ENCODE measurements at places on chromosomes 3 and 15. TPM values are rescaled to one million over a fixed set of nuclear protein-coding genes. Genes with fewer than 3 reads are reported as not detected.
A peak's percentile ranks its signal among the peaks of the same experiment; 100 is the strongest.

The C3orf18 gene
- total RNA-seq = 6.9 TPM

The SLCO2A1 gene
- total RNA-seq = 234 TPM

The LEKR1 gene
- 2.1 TPM for total RNA-seq

The APOD gene
- 59.4 TPM for total RNA-seq

DNA sequence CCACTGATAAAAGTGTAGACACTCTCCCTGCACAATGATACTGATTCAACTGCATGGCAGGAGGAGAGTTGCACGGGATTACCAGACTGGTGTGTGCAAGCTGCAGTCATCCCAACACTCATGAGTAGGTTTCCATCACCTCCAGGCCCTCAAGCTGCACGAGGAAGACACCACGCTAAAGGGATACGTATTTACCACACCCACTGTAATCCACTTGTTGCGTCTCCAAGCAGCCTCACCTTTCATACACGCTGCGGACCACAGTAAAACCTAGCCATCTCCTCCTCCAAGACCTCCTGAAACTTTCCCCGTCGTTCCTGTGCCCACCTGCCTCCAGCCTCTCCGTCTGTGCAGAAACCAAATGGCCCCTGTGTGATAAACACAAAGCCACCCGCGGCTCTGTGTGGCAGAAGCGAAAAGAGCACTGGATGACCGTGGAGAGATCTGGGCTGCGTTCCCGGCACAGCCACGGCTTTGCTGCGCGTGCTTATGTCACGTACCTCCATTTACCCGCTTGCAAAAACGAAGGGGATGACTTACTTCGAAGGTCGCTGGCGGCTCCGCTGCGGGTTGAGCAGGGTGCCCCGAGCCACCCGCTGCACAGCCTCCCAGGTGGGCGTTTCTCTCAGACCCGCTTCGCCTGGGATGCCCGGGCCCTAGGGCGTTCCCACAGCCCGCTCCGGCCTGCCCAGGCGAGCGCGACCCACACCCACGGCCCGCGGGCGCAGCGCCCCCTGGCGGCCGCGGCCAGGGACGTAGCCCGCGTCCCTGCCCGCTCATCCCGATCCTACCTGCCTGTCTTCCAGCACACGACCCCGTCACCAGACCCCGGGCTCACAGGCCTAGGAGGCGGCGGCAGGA, 643 bp downstream of the ABCC5 start:
- DNase-seq = peak; percentile 85

GRCh38 chr3:48466386-48467109, 20.0 kb downstream of the ATRIP start:
- peak; percentile 68 for DNase-seq

GRCh38 chr3:74267588-74268184, 346.8 kb downstream of the CNTN3 start:
- no peak for DNase-seq

DNA sequence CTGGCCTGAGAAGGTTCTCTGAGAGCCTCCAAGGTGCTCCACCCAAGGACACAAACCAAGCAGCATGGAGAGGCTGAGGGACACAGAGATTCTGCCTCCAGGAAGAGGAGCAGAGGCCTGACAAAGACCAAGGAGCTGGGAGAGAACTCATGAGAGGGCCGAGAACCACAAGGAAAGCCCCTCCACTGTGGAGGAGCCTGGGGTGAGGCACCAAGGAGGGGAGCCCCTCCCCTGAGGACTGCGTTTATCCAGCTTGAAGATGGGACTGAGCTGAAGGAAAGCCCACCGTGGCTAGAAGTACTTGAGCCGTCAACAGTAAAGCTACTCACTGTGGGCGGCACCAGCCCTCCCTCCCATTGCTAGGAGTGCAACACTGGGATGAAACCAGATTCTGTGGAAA, 63.1 kb upstream of the MEF2A start:
- DNase-seq = no peak
